T follicular helper cell (primary cell): ENCODE measurements at places on chromosomes 7 and 10.

DNA sequence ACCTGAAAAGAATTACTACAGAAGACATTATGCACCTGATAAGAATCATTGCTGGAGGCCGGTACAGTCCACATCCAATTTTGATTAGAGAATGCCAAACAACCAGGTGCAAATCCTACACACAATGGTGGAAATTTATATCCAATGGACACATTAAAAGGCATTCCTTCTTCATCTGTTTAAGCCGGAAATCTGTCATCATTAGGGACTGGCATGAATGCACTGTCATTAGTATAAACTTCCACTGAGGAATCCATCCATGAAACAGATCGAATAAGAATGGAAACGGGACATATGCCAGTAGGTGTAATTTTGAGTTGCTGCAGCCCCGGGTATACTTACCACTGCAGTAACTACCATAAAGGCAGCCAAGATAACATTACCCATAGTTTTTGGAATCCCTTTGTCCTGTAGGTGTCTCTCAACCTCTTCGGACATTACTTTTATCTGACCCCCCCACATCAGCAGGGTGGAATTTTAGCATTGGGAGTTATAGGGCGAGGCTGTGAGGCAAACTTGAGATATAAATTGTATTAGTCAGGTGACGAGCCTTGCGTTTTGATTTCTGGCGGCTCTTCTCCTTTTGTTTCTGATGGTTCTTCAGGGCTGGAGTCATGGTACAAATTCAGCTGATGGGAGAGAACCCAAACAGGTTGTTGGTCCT is 36.5 kb upstream of the AKR1C2 start:
- DNase-seq = no peak

DNA sequence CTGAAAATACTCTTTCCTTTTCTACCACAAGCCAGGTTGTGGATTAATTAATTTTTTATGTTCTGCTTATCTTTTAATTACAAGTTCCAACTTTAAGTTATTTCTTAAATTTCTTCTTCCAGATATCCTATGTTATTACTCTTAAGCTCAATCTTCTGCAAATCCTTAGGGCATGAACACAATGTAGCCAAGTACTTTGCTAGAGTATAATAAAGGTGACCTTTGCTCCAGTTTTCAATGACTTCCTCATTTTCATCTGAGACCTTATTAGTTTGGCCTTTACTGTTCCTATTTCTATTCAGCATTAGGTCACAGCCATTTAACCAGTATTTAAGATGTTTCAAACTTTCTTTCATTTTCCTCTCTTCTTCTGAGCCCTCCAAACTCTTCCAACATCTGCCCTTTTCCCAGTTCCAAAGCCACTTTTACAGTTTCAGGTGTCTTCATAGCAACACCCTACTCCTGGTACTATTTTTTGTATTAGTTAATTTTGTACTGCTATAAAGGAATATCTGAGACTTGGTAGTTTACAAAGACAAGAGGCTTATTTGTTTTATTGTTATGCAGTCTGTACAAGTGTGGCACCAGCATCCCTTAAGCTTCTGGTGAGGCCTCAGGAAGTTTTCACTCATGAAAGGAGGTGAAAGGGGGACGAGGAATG is 886.2 kb upstream of the GHITM start:
- no peak for DNase-seq

DNA sequence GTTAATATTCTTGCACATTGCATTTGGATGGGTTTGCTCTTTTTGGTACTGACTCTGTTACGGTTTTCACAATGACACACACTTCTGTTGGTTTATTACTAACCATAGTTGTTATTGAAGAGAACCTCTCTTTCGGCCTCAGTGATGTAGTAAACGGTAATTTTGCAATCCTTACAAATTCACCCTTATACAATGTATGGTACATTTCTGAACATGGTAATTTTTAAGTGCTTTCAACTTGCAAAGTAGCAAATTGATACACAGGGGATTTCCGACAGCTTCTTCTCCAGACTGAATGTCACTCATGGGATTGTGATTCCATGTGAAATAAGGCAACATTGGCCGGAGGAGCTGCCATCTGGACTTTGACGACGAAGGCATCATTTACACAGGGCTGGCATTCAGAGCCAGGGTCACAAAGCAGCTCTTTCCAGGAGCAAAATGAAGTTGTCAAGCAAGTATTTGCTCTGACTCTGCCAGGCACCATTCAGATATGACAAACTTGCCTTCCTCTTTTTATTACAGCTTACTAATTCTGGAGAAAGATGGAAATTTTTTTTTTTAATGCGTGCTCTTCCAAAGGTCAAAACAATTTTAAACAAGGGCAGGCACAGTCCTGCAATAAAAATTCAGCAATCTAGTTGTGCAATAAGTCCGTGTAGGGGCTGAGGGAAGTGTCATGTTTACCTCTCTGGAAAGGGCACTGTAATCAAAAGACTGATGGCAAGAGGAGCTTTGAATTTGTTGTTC is 711.5 kb upstream of the C7orf33 start:
- no peak for DNase-seq

DNA sequence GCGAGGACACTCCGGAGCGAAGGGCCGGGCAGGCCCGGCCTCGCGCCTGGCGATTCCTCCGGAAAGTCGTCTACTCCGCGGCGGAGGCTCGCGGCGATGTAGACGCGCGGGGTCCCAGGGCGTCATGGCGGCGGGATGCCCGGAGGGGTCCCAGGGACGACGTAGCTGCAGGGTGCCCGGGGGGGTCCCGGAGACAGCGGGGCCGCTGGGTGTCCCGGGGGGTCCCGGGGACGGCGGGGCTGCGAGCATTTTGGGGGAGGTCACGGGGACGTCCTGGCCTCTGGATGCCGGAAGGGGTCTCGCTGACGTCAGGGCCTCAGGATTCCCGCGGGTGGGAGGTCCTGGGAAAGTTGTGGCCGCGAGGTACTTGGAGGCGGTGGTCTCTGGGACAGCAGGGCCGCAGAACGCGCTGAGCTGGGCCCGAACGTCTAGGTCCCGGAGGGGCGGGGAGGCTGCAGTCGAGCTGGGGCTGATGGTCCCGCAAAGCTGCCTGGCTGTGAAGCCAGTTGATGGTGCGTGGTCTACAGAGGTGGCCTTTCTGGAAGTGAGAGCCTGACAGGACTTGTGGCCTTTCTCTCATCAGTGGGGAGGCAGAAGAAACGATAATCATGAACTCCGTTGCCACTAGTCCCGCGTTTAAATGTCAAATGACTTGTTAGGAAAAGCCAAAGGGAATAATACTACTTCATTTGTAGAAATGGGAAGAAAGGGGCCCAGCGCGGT is 637 bp downstream of the HSPA14 start:
- peak; percentile 2 for DNase-seq

DNA sequence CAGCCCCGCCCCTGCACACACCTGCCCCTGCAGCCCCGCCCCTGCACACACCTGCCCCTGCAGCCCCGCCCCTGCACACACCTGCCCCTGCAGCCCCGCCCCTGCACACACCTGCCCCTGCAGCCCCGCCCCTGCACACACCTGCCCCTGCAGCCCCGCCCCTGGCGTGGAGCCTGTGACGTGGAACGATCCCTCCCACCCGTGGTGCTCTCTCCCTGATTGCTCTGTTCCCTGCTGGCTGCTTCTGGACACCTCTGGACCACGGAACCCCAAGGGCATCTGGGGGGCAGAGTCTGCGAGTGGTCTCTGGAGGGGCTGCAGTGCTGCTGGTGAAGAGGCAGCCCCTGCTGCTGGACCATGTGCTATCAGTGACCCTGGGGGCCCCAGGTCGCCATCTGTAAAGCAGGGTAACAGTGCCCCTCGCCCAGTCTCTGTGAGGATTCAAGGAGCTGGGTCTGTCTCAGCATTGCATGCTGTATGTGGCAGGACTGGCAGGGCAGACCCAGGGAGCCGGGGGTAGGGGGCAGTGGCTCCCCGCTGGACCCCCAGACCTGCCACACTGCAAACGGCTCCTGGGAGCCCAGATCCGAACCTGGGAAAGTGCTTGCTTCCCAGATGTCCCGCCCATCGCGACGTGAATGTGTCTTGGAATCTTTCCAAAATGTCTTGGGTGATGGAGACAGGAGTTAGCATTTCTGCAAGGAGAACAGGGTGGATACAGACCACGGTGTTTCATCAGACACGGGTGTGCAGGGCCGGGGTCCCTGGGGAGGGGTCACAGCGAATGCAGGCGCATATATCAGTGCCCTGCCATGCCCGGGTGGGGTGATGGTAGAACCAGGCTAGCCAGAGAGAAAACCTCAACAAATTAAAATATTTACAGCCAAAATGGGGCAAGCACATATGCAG is 27.9 kb upstream of the NKX6-2 start:
- no peak for DNase-seq

GRCh38 chr10:43674553-43675210 is 26.0 kb upstream of the ZNF32 start:
- no peak for DNase-seq

GRCh38 chr7:104969183-104969582 is 44.8 kb upstream of the KMT2E start:
- DNase-seq = no peak

GRCh38 chr10:3071405-3072198 is 4.3 kb downstream of the PFKP start:
- no peak for DNase-seq

DNA sequence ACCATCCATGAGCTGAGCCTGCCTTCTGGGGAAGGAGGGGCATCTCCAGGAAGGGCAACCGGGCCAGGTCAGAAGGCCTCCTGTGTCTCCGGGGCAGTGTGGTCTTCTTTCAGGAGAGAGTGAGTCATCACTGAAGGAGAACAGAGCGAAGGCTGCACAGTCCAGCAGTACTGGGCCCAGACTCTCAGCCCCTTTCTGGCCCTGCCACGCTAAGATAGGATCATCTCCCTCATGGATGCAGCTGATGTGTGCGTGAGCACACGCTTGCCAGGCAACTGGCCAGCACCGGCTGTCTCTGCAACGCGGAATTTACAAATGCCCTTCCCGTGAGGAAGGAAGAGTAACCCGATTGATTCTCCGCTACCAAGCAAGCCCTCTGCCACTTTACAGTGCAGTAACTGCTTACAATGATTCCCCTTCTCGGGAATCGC is 328.2 kb downstream of the TNS3 start:
- no peak for DNase-seq

DNA sequence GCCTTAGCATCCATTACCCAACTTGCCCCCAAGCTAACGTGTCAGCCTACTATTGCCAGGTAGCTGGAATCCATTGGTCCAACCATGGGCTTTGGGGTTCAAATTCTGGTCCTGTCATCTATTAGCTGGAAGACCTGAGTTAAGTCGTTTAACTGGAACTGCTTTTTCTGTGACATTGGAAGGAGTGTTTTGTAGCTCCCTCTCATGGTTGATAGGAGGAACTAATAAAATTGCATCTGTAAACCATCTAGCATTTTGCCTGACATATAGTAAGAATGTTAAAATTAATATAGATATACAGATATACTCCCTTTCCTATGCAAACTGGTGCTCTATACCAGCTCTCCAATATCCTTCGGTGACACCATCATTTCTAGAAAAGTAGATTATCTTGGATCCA is 23.8 kb upstream of the SLF2 start:
- no peak for DNase-seq

DNA sequence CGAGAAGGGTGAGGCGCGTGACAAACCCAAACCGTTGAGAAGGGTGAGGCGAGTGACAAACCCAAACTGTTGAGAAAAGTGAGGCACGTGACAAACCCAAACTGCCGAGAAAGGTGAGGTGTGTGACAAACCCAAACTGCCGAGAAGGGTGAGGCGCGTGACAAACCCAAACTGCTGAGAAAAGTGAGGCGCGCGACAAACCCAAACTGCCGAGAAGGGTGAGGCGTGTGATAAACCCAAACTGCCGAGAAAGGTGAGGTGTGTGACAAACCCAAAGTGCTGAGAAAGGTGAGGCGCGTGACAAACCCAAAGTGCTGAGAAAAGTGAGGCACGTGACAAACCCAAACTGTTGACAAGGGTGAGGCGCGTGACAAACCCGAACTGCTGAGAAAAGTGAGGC is 25.0 kb downstream of the ESYT2 start:
- no peak for DNase-seq

DNA sequence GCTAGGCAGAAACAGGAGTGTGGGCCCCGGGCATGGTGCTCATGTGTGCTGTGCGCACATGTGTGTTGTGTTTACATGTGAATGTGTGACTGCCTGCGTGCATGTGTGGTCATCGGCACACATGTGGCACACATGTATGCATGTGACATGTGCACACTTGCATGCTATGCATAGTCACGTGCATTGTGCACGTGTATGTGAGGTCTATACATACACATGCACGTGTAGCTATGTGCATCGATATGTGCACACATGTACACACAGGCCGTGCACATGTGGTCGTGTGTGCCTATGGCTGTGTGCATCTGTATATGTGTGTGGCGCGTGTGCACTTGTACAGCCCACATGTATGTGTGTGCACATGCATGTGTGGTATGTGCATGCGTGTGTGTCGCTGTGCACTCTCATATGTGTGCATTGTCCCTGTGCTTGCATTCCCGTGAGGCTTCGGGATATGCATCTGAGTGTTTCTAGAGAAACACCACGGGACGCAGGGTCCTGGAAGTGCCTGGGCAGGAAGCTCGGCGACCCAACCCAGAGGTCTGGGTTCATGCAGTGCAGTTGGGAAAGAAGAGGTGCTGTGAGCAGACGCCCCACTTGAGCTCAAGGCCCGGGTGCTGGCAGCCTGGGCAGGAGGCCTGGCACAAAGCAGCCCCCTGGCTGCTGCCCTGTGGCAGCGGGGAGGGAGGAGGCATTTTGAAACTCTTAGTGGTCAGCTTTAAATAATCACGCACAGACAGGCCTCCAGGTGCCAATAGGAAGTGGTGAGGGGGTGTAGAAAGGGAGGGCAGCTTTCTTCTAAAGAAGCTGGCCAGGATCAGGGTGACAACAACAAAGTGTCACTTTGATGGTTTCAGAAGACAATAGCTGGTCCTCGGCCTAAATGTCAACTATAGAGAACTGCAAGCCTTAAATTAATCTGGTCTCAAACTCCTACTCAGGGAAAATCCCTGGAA is 410.0 kb upstream of the MGMT start:
- DNase-seq = no peak

GRCh38 chr7:90404777-90405176 is 1.5 kb downstream of the CLDN12 start:
- no peak for DNase-seq

- DNase-seq = no peak
Measured at GRCh38 chr7:158414002-158414401, 173.6 kb downstream of the PTPRN2 start.

GRCh38 chr7:8216334-8216690 is 45.7 kb downstream of the ICA1 start:
- DNase-seq = no peak

DNA sequence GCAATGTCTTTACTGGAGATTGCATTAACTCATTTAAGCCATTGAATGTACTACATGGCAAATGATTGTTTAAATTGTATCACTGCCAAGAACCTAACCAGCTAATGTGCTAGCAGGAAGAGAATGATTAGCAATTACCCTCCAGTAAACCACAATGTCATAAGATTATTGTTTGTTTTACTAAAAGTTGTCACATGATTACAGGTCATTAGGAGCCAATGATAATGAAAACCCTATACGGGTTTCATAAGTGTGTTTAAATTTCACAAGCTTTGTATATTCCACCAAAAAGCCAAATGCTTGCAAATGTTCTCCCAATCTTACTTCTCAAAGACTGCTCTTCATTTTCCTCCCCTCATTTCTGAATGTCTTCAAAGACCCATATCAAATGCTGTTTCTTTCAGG is 76.5 kb upstream of the PPP1R3C start:
- DNase-seq = no peak

- DNase-seq = no peak
Measured at GRCh38 chr10:59087486-59087885, 89.0 kb upstream of the PHYHIPL start.
